Lung microvascular endothelial cell (primary cell): ENCODE measurements at places on chromosomes 2 and 18.

- no peak for DNase-seq
Observed at GRCh38 chr2:217832115-217832514, 170.7 kb downstream of the TNS1 start.

DNA sequence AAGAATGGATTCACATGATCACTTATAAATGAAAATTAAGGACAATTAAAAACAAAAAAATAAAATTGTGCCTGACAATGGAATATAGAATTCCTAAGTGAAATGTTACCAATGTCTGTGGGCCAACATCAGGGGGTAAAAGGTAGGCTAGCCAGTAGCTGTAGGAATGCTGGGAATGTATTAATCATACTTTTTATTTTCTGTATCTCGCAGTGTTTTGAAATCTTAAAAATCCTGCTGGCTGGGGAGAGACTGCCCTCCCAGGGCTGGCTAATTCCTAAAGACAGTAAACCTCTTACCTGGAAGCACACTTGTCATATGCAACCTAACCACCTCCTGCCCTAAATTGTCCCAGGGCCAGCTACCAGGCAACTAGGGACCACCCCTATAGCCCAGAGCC lies 69.8 kb downstream of the REV1 start:
- DNase-seq = no peak

GRCh38 chr2:191951376-191951775 lies 104.5 kb upstream of the CAVIN2 start:
- no peak for DNase-seq

DNA sequence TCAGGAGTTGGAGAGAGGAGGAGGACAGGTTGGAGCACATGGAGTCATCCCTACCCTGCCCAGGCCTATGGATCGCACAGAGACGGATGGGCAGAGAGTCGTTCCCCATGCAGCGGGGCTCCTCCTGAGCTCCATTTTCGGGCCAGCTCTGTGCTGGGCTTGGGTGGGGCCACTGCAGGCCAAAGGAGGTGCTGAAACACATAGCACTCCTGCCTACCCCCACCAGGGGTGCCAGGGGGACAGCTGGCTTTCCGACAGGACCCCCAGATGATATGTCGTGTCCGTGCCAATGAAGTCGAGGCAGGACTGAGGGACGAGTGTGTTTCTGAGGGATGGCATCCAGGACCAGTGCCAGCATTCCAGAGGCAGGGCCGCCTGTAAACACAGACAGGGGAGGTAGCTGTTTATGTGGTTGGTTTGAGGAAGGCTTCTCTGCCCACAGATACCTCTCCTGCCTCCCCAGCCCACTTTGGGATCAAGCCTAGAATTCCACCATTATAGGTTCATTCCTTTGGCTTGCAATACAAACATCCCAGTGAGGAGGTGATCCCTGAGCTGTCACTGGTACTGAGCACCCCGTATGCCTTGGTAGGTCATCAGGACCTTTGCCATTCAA lies 116.6 kb downstream of the GLI2 start:
- no peak for DNase-seq
